ENCODE measurements at places on chromosomes 4 and X. TPM values are rescaled to one million over a fixed set of nuclear protein-coding genes. Genes with fewer than 3 reads are reported as not detected.

The BEX1 gene
- not detected for total RNA-seq

The PABPC4L gene
- total RNA-seq = 0.08 TPM

The MAGEA12 gene
- not detected for total RNA-seq

The IRS4 gene
- not detected for total RNA-seq

The HELT gene
- not detected for total RNA-seq

The TSC22D3 gene
- 26.8 TPM for total RNA-seq

The TMPRSS11A gene
- not detected for total RNA-seq

The SNX25 gene
- total RNA-seq = 8.7 TPM

The USP17L10 gene
- total RNA-seq = not detected

The SLC9A7 gene
- total RNA-seq = 11.5 TPM

The ANXA10 gene
- 3.4 TPM for total RNA-seq

The CAPN6 gene
- total RNA-seq = not detected

The GDPD2 gene
- not detected for total RNA-seq

The PIN4 gene
- total RNA-seq = 34.6 TPM

The IL2RG gene
- total RNA-seq = 0.21 TPM

The SPINK2 gene
- not detected for total RNA-seq

The MAGEC3 gene
- total RNA-seq = not detected

The AADAT gene
- total RNA-seq = 10.2 TPM

The CYSLTR1 gene
- not detected for total RNA-seq

The STARD8 gene
- total RNA-seq = 1.8 TPM

The RAB9A gene
- total RNA-seq = 30.2 TPM

The DMRTC1B gene
- not detected for total RNA-seq

Measured in A549 treated with RU486 at 1 μM for 4 hours (cell line).